Right forelimb (tissue), 1 donor: ENCODE measurements at places on chromosomes 7 and 10.

- no peak for DNase-seq
Observed at GRCh38 chr10:60908031-60908430, 36.0 kb downstream of the RHOBTB1 start.

DNA sequence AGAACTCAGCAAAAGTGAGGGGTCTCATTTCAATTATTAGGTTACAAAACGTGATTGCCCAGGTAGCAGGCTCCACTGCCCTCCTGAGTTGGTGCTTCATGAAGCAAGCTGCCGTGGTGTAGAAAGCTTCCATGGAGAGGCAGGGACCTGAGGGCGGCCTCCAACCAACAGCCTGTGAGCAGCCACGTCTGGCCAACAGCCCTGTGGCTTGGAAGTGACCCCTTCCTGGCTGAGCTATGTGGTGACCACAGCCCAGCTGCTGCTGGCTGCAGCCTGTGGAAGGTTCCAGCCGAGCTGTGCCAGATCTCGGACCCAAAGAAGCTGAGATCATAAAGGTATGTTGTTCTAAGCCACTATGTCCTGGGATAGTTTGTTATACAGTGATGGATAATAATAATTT is 122.5 kb upstream of the KLF6 start:
- no peak for DNase-seq

GRCh38 chr10:96017191-96017687 is 26.1 kb upstream of the CCNJ start:
- peak; percentile 43 for DNase-seq

- DNase-seq, result no peak
Observed at GRCh38 chr10:5081091-5081490, 13.1 kb upstream of the AKR1C3 start.

DNA sequence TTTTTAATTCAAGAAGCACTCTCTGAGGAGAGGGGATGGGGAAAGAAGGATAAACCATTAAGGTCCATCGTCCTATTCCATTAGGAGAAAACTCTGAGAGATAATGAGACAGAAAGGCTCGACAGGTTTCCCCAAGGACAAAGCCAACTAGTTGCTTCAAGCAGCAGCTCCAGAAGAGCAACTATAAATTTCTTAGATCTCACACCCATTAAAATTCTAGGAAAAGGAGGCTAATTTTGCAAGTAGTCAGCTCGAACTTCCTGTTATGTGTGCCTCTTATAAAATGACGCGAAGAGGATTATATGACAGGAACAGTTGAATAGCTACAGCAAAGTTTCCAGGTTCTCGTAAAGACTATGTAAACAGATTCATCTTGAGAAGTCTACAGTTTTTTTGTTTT is 52.0 kb upstream of the ST8SIA6 start:
- no peak for DNase-seq

- DNase-seq, result no peak
Observed at GRCh38 chr10:4477664-4478063, 348.3 kb upstream of the AKR1E2 start.
